CD4-positive, CD25-positive, alpha-beta regulatory T cell (primary cell): ENCODE measurements at places on chromosomes 16 and 17.

DNA sequence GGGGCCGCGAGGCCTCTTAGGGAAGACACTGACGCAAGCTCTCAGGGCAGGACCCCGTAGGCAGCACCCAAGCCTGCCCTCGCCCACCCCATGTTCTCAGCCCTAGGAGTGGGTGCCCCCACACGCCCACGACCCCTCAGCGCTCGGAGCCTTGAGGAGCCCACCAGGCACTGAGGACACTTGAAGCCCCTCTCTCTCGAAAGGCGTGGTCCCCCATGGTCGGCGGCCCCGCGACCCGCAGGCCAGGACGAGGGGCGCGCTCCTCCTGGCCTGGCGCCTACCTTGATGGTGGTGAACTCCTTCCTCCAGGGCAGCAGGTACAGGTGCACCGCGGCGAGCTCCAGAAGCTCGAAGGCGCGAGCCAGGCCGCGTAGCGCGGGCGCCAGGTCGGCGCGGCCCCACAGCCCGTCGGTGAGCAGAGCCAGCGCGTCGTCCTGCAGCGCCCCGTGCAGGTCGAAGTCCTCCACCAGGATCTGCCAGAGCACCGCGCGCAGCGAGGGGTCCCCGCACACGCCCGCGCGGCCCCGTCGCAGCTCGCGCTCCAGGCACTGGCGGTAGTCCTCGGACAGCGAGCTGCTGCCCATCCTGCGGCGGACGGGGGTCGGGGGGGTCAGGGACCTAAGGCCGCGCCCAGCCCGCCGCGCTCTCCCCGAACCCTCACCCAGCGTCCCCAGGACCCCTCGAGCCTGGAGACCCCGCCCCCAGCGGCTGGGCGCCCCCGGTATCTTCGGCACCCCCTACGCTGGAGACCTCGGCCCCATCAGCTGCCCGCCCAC, 668 bp downstream of the SPATA2L start:
- peak; percentile 38 for DNase-seq

DNA sequence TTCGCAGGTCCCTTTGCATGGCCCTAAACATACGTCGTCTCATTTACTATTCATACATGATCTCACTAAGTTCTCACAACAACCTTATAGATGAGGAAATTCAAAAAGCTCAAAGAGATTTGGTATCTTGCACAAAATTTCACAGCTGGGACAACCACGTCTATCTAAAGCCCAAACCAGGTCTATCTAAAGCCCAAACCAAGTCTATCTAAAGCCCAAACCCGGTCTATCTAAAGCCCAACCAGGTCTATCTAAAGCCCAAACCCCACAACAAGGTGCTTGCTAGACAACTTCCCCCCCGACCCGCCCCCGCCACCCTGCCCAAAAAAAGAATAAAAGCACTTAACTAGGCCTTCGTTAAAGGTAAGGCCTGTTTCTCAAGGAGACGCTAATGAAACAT, 174.9 kb downstream of the VPS53 start:
- no peak for DNase-seq

GRCh38 chr17:66793814-66794213, 41.1 kb upstream of the CACNG5 start:
- DNase-seq: no peak

GRCh38 chr17:43341715-43342588, 56.8 kb upstream of the ARL4D start:
- DNase-seq: no peak

DNA sequence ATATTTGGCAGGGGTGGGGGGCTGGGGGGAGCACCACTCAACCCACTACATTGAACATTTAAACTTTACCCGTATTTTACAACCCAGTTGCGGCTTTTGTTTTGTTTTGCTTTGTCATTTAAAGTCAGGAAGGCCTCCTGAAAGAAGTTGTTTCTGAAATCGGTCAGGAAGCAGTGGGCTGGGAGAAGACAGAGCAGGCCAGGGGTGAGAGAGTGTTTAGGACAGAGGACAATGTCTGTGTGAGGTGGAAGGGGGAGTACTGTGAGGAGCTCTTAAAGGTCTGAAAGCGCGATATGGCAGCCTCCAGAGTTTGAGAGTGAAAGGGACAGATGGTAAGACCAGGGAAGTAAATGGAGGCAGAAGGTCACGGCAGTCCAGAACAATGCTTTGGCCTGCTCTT, 6.1 kb upstream of the WFIKKN2 start:
- no peak for DNase-seq
